ENCODE measurements at places on chromosomes 4 and X.

DNA sequence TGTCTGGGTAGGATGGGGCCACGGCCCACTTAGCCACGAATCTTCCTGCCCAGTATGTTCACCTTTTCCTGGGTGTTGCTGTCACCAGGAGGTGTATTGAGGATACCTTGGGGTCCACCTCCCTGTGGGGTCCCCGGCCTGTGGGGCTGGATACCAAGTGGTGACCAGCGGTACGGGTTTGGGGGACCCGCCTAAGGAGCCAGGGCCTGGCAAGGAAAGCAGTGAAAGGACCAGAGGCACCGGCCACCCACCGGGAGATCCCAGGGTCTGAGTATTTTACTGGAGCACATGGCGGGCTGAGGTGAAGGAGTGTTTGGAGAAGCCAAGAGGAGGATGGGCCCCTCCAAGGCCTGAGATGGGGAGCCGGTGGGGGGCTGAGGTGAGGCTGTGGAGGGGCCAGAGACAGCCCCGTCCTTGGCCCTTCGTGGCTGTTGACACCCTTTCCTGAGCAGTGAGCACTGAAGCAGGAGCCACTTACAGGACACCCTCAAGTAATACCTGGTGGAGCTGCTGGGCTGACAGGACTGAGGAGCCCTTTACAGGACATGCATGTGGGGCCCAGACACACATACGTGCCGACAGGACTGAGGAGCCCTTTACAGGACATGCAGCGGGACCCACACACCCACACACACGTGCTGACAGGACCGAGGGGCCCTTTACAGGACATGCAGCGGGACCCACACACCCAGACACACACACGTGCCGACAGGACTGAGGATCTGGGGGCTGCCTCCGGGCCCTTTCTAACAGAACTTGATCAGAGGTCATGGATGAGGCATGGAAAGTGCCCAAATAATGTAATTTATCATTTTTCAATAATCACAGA is 38.4 kb downstream of the TMEM271 start:
- no peak for DNase-seq

DNA sequence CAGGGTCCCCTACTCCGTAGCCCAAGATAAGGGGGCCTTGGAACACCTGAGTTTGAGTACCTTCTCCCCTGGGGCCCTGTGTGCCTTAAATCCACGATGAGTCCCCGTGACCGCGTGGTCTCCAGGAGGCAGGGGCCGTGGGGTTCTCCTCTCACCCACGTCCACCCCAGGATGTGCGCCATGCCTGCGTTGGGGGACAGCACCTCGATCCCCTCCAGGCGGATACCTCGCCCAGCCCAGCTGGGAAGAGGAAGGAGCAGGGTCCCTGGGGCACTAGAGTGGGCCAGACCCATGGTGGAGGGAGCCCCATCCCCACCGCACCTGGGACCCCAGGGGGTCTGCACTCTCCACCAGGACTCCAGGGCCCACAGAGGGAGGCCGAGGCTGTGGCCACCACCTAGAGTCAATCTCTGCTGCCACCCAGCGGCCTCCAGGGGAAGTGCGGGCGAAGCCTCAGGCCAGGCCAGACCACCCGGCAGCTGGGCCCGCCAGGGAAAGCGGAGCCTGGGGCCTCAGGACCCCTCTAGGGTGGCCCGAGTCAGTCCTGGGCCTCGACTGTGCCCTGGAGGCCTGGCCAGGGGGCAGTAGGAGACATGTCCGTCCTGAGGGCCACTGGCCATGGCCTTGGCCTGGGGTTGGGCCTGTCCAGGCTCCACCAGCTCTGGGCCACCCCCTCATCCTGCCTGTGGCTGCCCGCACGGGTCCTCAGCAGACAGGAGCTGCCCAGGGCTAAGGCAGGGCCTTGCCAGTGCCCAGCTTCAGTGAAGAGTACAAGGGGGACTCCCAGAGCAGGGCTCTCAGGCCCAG is 55.0 kb downstream of the FAM53A start:
- DNase-seq, result peak; percentile 28

DNA sequence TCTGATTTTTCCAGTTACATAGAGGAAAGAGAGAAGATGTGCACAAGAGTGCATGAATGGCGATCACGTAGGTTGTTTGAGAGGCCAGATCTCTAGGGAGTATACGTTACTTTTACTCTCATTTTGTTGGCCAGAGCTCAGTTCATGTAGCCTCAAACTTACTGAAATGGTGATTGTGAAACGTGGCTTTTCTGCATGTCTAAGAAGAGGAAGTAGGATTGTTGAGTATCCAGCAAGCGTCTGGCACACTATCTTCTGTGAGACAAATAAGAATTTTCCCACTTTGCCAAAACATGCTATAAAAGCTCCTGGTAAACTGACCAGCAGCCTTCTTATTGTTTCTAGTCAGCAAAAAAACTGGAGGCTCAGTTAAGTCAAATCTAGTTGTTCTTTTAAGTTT is 264.5 kb upstream of the EMCN start:
- no peak for DNase-seq

GRCh38 chr4:154120006-154120676 is 331.3 kb upstream of the SFRP2 start:
- DNase-seq, result no peak

DNA sequence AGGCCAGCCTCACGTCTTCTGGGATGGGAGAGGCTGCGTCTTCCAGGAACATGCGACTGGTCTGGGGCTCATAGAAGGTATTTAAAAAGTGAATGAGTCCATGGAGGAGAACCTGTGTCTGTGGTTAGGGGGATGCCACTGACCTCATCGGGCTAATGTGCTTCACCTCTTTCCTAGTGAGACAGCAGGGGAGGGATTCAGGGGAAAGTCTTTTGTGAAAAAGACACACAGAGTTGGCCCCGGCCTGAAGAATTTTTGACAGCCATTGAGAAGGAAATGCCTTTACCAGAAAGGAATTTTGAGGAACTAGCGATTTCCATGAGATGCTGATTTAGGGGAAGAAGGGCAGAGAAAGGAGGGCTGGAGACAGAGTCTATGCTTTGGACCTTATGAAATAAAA is 11.0 kb upstream of the C4orf50 start:
- no peak for DNase-seq

DNA sequence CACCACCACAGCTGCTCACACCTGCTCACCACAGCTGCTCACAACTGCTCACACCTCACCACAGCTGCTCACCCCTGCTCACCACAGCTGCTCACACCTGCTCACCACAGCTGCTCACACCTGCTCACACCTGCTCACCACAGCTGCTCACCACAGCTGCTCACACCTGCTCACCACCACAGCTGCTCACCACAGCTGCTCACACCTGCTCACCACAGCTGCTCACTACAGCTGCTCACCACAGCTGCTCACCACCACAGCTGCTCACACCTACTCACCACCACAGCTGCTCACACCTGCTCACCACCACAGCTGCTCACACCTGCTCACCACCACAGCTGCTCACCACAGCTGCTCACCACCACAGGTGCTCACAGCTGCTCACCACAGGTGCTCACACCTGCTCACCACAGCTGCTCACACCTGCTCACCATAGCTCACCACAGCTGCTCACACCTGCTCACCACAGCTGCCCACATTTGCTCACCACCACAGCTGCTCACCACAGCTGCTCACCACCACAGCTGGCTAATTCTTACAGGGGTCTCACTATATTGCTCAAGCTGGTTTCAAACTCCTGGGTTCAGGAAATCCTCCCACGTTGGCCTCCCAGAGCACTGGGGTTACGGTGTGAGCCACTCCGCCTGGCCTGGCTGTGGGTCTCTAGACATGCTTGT is 30.4 kb upstream of the CPLX1 start:
- DNase-seq, result no peak

DNA sequence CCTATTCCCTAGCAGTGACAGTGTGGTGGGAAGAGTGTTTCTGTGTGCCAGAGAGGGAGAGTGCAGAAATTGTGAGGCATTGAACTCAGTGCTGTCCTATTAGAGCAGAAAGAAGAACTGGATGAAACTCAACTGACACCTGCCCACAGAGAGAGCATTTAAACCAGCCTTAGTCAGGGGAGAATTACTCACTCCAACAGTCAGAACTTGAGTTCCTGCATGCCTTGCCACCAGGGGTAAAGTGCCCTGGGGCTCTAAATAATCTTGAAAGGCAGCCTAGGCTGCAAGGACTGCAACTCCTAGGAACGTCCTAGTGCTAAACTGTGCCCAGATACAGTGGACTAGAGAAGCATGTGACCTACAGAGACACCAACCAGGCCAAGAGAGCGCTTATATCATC is 12.8 kb downstream of the CYSLTR1 start:
- DNase-seq, result no peak

DNA sequence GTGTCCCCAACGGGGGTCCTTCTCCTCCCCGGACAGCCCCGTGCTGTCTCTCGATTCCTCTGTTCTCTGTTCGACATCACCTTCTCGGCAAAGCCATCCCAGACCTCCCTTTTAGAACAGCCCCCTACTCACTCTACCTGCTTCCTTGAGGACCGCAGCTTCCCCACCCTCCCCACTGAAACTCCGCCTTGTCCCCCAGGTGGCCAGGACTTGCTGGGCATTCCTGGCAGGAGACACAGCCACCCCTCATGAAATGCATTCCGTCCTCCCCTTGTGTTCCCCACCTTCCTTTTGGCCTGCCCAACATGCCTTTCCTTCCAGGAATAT is 34.8 kb upstream of the GPR78 start:
- no peak for DNase-seq

GRCh38 chr4:121146530-121146929 is 17.6 kb downstream of the TNIP3 start:
- no peak for DNase-seq

GRCh38 chr4:142585411-142585810 is 260.7 kb downstream of the INPP4B start:
- no peak for DNase-seq

- no peak for DNase-seq
Measured at GRCh38 chr4:32192991-32193390, 1472.8 kb downstream of the PCDH7 start.

- no peak for DNase-seq
Measured at GRCh38 chrX:103585411-103586313, at the start of gene TCEAL4. Gene TCEAL4 (plus strand): TSS chrX:103585515. CDS start chrX:103586676, 1,161 bp downstream.

DNA sequence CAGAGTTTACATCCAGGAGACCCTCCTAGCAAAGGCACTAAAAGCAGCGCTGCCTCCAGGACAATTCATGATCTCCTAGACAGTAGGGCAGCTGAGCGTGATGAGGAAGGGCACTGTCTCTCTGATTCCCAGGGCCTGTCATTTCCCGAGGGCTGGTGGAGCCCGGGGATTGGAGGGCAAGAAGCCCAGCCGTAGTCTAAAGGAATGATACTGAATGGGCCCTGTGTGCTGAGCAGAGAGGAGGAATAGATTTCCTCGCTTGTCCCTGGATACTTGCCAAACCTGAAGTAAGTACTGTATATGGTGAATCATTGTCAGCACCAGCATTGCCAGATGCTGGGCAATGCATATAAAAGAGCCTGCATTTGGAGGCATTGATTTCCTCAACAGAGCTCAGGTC is 88.0 kb upstream of the SLITRK2 start:
- no peak for DNase-seq

DNA sequence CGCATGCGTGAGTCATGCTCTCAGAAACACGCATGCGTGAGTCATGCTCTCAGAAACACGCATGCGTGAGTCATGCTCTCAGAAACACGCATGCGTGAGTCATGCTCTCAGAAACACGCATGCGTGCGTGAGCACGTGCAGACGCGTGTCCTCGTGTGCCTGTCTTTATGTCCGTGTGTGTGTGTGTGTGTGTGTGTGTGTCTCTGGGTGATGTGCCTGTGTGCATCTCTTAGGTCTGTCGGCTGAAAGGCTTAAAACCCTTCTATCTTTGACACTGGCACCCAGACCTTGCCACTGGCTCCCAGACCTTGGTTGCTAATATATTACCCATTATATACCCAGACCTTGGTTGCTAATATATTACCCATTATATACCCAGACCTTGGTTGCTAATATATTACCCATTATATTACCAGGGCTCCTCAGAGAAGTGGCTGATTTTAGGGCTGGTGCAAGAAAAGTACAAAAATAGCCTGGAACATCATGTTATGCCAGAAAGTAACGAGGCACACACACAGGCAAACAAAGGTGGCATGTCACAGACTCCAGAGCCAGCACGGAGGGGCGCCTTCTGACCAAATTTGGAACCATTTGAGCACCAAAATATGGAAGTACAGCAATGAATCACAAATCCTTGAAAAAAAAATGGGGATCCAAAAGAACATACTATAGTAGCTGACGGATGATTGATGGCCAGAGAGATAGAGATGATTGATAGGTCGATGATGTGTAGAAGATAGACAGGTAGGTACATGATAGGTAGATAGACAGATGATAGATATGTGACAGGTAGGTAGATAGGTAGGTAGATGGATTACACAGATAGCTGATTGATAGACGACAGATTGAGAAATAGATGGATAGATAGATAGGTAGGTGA is 19.2 kb upstream of the ADRA2C start:
- no peak for DNase-seq

DNA sequence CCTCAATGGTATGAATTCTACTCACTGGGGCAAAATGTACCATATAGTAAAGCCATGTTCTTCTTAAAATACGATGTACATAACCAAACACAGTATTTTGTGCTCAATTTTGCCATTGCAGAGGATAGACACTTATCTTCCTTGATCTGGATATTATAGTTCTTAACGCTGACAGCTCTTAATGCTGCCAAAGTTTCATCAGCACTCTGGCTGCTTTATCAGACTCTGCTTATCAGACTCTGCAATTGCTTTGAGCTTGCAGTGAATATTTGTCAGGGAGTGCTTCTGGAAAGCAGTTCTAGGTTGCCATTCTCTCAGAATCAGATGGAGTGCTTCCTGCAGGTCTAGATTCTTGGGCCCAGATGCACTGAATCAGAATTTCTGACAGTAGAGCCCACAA is 863.1 kb downstream of the CCSER1 start:
- no peak for DNase-seq
